Stimulated activated CD8-positive, alpha-beta memory T cell treated with anti-CD3 and anti-CD28 coated beads, Interleukin-12 subunit alpha, Interleukin-12 subunit beta, amount 100 ng/mL, for 1 hour (primary cell): ENCODE measurements at places on chromosomes 1 and 21.

GRCh38 chr1:41158147-41158875, 83.8 kb downstream of the SCMH1 start:
- no peak for DNase-seq

DNA sequence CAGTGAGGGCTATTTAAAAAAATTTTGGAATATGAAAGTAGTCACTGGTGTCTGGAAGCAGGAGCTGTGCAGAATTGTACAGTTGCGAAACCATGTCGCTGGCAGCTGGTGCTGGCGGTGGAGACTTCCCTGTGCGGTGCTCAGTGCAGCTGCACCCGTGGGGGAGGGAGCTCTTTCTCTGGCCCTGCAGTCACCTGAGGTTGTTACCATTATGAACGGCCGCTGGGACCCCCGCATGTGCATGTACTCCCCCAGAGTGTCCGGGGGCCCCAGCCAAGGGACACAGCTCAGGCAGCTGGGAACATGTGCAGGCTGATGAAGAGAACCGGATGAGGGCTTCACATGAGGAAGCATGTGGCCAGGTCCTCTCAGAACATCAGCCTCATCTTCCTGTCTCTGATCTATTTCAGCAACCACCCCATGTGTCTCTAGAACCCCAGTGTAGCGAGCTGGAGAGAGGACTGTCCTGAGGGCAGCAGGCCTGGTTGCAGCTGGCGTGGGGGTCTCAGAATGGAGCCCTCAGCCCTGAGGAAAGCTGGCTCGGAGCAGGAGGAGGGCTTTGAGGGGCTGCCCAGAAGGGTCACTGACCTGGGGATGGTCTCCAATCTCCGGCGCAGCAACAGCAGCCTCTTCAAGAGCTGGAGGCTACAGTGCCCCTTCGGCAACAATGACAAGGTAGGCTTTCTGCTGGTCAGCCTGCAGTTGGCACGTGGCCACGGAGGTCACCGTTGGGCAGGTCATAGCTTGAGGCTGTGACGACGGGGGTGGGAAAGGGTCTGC, at the start of gene TRPM2:
Gene TRPM2 (plus strand): TSS at position 431 of the 780 bp plus-strand sequence. CDS start 80 bp downstream, at position 511.
- DNase-seq, result no peak

- DNase-seq, result peak; percentile 3
Measured at GRCh38 chr1:10308001-10308400, 90.9 kb upstream of the PGD start.

DNA sequence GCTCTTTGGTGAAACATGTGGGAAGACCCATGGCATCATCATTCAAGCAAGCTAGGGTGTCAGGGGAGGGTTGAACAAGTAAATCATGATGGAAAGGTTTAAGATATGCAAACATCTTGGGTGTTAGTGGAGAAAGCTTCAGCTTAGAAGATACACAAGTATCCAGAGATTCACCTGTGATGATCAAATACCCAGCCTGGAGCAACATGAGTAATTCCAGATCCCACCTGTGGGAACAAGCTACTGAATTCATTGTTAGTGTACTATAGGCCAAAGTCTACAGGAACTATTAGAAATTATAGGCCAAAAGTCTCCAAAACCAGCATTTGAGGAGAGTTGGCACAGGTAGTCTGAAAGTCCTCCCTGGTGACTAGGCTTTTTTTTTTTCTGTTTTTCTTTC, 499.9 kb downstream of the NUF2 start:
- DNase-seq, result no peak

GRCh38 chr1:228723287-228723686, 12.0 kb upstream of the RHOU start:
- DNase-seq, result no peak

GRCh38 chr21:16837321-16837720, 675.5 kb upstream of the CXADR start:
- no peak for DNase-seq

GRCh38 chr1:183255073-183255472, 69.0 kb downstream of the LAMC2 start:
- no peak for DNase-seq

- DNase-seq, result no peak
Measured at GRCh38 chr1:75643460-75643859, 32.5 kb upstream of the SLC44A5 start.

GRCh38 chr1:113993766-113994165, 14.5 kb downstream of the OLFML3 start:
- no peak for DNase-seq

GRCh38 chr1:40532844-40533424, 1.5 kb downstream of the ZNF684 start:
- DNase-seq, result no peak

GRCh38 chr1:111202366-111202706, 1.9 kb upstream of the DENND2D start:
- DNase-seq, result no peak

- DNase-seq, result no peak
Measured at GRCh38 chr1:12159816-12160215, 7.0 kb upstream of the TNFRSF1B start.

GRCh38 chr1:168504064-168504837, 39.5 kb downstream of the XCL2 start:
- DNase-seq, result no peak

- DNase-seq, result peak; percentile 55
Measured at GRCh38 chr21:33325222-33326067, 675 bp downstream of the IFNAR1 start.

- no peak for DNase-seq
Measured at GRCh38 chr1:92037400-92037799, 7.6 kb downstream of the EPHX4 start.

- DNase-seq, result no peak
Measured at GRCh38 chr1:97577613-97578012, 343.2 kb downstream of the DPYD start.

DNA sequence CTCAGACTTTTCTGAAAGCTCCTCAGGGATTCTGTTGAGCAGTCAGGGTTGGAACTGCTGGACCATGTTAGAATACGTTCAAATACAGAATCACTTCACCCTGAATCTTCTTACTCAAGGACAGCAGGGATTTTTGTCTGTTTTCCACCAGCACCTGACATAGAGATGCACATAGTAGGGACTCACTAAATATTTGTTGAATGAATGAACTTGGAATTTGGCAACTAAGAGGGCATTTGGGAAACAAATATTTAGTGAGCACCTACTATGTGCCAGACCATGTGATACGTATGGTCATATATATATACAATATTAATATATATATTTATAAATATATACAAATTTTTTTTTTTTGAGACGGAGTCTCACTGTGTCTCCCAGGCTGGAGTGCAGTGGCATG, 4.6 kb upstream of the FBXO42 start:
- no peak for DNase-seq

DNA sequence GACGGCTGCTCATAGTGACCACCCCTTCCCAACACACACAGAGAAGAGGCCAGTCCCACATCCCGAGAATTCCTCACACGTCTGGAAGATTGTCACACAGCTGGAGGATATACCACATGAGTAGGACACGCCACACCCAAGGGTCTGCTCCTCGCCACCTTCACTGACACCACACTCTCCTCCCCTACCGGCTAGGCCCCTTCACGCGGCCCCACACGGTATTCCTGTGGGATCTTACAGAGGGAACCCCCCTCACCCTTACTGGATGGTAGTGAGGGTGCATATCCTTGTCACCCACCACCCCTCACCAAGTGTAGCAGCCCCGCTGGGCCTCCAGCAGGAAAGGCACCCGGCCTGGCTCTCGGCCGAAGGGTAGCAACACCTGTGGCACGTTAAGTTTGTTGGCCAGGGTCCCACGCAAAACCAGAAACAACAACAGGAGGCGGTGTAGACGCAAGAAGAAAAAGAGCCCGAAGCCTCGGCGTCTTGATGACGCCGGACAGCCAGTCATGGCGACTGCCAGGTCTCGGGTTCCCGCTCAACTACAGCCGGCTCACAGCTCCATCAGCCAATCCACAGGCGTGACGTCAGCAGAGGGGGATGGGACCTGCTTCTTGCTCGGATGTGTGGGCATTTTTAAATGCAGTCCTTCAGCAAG, at the start of gene NUP210L:
Gene NUP210L (minus strand): TSS at position 540 of the 658 bp plus-strand sequence.
- DNase-seq, result no peak

DNA sequence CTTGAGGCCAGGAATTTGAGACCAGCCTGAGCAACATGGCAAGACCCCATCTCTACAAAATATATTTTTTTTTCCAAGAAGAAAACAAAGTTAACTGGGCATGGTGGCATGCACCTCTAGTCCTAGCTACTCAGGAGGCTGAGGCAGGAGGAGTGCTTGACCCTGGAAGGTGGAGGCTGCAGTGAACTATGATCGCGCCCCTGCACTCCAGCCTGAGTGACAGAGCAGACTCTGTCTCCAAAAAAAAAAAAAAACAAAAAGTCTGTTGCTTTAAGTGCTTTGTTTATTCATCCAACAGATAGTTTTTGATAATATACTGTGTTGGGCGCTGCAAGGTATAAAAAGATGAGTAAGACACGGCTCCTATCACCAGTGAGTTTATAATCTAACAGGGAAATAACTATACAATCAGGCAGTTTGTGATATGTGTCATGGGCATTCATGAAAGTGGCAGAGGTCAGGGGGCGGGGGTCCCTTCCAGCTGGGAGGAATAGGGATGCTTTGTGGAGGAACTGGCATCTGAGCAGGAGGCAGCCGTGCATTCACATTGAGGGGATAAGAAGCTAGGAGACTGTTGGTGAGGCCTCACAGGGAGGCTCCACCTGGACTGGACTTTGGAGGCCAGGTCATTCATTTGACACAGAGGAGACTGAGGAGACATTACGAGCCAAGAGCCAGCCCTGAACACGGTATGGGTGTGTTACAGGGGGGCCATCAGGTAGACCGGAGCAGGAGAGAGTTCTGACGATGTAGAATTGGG, 67.3 kb upstream of the ERRFI1 start:
- no peak for DNase-seq

DNA sequence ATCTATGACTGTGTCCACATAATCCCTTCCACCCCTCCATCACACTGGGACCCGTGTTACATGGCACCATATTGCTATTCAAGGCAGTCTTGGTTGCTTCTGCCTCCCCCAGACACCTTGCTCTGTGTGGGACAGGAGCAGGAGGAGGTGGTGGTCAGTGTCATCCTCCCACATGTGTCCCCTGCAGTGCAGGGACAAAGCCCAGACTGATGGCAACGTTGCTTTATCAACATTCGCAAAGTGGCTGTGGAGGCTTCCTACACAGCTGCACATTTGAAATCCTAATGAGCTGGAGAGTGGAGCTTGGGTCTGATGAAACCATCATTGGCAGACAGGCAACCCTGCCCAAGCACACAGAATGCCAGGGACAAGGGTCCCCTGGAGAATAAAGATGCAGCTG, 26.2 kb downstream of the TRIM67 start:
- DNase-seq, result no peak
